ENCODE measurements at places on chromosomes 11 and 22. TPM values are rescaled to one million over a fixed set of nuclear protein-coding genes. Genes with fewer than 3 reads are reported as not detected.

Gene EIF3D
- 503 TPM for total RNA-seq

Gene TYR
- total RNA-seq, result 0.29 TPM

Gene CBLIF
- not detected for total RNA-seq

Gene AMOTL1
- total RNA-seq, result 40.2 TPM

Gene EXPH5
- total RNA-seq, result under 0.01 TPM

Gene OR51I1
- total RNA-seq, result not detected

Gene PES1
- 90.5 TPM for total RNA-seq

Gene LIF
- 0.19 TPM for total RNA-seq

Gene MMP26
- not detected for total RNA-seq

Gene RAC2
- total RNA-seq, result 82.8 TPM

Gene OR10D3
- not detected for total RNA-seq

Measured in vein endothelial cell (primary cell).